ENCODE measurements at places on chromosomes 1 and 21.

DNA sequence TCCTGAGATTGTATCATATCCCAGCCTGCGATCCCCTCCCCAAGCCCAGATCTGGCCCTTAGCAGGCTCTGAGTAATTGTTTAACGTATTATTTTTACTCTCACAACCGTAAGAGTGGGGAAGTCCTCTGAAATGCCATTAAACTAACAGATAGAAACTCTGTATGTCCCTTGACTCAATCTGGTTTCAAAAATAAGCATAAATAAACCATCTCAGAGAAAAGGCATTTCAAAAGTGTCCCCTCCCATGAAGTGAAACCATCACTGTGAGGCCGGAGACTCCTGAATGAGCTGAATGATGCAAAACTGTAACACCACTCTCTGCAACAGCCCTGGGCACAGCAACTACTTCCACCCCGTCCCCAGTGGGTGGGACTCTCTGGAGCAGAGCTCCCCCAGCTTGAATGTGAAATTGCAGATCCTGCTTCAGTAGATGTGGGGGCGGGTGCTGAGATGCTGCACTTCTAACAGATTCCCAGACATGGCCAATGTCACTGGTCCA, 104.1 kb downstream of the SYF2 start:
- no peak for DNase-seq

DNA sequence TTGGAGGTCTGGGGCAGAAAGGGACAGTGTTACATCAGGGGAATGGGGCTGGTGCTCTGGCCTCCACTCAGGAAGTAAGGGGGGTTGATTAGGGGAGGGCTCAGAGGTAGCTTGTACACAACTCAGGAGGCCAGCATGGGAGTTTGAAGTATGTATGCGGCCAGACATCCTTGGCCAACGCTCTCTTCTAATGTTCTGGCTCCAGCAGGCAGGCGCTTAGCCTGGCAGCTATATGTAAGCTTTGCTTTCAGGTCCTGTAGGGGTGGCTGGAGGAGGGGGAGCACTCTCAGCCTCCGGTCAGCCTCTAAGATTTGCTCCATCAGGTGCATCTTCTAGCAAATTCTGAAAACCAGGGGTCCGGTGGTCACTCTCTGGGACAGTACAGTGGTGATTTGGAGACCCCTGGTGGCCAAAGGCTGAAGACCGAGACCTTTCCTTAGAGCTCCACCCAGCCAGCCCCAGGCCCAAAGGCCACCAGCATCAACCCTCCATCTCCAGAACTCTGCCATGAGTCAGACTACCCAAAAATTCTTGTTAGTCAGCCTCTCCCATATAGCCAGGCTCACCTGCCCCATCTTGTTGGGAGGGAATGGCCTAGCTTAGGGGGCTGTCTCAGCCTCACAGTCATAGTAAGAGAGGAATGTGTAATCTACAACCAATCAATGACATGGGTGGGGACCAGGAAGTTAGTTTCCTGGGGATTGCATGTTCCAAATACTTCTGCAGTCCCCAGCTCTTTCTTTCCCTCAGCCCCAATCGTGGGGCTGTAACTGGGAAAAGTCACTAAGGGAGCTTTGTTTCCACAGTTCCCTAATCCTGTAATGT, 9.7 kb upstream of the COL8A2 start:
- DNase-seq: no peak

GRCh38 chr1:41830726-41831125, 88.0 kb downstream of the HIVEP3 start:
- DNase-seq: no peak

- no peak for DNase-seq
Measured at GRCh38 chr1:147245586-147246021, 3.1 kb downstream of the CHD1L start.

DNA sequence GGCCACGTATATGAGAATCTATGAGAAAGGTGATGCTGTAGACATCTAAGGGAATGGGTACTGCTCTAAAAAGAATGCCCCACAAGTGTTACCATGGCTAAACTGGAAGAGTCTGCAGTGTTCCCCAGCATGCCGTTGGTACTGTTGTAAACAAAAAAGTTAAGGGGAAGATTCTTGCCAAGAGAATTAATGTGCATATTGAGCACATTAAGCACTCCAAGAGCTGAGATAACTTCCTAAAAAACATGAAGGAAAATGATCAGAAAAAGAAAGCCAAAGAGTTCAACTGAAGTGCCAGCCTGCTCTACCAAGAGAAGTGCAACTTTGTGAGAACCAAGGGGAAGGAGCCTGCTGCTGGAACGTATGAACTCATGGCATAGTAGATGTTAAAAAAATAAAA, 40.8 kb downstream of the PLPP3 start:
- no peak for DNase-seq

- no peak for DNase-seq
Measured at GRCh38 chr1:204191456-204191855, 4.8 kb downstream of the KISS1 start.

GRCh38 chr1:180652792-180653191, 21.0 kb downstream of the XPR1 start:
- no peak for DNase-seq

DNA sequence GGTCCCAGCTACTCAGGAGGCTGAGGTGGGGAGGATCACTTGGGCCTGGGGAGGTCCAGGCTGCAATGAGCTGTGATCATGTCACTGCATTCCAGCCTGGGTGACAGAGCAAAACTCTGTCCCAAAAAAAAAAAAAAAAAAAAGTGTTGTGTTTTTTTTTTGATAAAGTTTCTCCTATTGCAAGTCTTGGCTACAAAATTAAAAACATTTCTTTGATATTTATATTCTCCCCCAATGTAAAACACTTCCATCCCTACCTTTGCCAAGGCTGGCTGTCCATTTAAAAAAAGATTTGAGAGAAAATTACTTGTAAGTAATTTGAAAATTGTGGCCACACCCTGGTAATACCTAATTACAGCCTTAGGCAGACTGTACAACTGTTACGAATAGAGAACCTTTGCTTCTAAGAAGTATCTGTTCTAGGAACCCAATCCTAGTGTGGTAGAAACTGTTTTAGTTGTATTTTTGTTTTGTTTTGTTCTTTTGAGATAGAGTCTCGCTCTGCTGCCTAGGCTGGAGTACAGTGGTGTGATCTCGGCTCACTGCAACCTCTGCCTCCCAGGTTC, 11.2 kb downstream of the ZNF436 start:
- DNase-seq: no peak

DNA sequence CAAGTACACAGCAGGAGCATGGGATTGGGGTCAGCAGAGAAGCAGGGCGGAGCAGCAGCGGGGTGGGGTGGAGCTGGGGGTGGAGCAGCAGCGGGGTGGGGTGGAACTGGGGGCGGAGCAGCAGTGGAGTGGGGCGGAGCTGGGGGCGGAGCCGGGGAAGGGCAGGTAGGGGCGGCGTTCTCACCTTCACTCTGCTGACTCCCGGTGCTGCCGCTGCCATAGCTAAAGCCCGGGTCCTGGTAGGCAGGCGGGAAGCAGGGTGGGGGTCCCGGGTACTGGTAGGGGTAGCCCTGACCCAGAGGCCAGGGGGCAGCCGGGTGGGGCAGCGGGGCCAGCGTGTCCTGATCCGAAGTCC, 6.7 kb downstream of the TAS1R3 start:
- DNase-seq: peak; percentile 44

DNA sequence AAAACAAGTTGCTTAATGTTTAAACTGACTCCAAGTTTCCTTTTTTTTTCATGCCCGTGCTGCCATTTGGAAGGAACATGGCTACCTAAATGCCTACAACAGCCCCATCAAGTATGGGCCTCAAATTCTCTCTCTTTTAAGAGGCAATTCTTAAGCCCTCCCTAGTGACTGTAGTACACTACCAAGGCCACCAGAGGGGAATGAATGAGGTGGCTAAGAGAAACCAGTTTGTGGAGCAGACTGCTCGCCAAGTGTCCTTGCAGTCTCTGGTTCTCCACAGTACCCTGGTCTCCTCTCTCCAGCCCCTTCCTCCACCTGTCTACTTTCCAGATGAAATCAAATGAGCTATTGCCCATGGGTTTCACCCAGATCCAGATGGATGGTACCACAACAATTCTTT, 1809.6 kb downstream of the BRINP3 start:
- DNase-seq: no peak

GRCh38 chr1:51203121-51203873, 32.8 kb upstream of the RNF11 start:
- DNase-seq: no peak

DNA sequence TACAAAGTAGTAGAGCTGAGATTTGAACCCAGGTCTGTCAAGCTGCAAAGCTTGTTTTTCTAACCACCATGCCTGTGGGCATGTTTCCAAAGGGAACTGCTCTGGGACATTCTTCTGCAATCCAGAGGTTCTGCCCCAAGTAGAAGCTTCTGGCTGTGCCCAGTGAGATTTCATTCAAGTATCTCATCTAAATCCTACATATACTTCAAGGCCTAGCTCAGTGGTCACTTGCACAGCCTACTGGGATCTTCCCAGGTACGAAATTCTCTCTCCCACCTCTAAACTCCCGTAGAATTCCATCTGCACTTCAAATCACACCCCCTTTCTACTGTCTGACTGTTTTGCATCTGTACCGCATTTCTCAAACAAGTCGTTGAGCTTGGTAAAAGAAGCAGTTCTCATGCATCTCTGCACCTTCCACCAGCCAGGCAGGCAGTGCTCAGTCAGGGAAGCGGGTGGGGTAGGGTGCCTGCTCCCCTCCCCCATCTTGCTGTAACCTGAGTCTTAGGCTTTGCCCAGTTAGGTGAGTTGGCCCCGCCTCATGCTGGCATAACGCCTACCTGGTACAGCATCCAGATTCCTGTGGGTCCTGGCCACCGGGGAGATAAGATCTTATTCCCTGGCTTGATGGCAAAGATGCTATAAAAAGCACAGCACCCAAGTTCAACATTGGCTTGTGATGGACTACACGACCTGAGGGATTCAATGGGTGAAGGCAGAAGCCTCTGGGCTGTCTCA, 13.5 kb downstream of the SLC9A1 start:
- DNase-seq: no peak

DNA sequence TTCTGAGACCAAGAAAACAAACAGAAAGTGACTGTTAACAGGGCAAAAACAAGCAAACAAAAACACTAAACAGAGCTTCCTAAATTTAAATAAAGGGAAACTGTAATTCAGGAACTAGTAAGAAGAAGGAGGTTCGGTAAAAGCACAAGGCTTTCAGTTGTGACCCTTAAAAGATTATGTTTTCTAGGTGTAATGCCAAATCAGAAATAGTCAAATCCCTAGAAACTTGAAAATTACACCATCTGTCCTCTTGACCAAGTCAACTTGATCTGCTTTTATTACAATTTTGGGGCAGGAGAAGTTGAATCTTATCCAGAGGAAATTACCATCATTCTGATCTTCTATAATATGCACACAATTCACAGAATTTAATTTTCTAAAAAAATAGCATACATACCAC, 754.0 kb upstream of the ADGRL4 start:
- DNase-seq: no peak

DNA sequence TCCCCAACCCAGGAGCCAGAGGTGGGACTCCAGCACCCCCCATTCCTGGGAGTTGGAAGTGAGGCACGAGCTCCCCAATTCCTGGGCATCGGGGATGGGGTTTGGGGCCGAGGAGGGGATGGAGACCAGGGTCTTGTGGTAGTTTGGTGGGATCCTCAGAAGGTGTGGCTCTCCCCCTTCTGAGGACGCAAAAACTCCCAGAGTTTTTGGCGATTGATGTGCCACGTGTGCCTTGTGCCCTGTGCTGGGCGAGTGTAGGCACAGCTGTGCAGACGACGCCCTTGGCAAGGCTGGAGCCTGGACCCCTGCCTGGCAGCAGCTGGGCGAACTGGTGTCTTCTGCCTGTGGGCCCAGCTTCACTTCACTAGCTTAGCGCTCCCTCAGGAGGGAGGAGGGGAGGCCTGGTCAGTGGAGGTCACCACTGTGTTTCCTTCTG, 2.6 kb downstream of the GUK1 start:
- DNase-seq: no peak

DNA sequence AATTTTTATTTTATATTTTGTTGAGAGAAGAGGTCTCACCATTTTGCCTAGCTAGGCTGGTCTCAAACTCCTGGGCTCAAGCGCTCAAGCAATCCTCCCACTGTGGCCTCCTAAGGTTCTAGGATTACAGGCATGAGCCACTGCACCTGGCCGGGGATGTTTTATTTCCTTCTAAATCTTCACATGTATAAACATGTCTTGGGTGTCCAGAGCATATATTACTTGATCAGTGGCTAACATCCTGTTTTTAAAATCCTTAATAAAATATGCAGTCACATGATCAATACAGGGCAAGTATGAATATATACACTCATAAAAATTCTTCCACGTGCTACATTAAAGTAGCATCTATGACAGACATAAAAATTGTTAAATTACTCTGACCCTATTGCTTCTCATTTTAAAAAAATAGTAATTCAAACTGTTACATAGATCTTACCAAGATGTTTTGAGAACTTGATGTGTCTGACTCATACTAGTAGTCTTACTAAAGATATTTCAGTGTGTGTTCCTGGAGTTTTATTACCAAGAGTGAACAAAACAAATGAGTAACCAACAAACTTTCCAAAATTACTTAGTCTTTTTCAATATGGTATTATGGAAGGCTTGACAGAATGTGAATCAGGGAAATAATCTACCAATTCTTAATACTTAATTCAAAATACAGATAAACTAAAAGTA, 222.5 kb downstream of the SLC45A1 start:
- no peak for DNase-seq

- no peak for DNase-seq
Measured at GRCh38 chr21:25362375-25363267, 244.7 kb downstream of the MRPL39 start.

GRCh38 chr21:32907521-32907920, 118.2 kb upstream of the OLIG2 start:
- DNase-seq: no peak

DNA sequence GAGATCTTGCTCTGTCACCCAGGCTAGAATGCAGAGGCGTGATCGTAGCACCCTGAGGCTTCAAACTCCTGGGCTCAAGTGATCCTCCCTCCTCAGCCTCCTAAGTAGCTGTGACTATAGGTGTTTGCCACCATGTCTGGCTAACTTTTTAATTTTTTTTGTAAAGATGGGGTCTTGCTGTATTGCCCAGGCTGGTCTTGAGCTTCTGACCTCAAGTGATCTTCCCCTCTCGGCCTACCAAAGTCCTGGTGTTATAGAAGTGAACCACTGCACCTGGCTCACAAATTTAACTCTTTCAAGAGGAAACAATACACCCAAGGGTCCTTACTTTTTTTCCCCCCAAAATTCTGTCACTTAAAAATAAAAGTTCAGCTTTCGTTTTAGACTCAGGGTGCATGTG, 62.3 kb downstream of the GALNT2 start:
- DNase-seq: no peak

DNA sequence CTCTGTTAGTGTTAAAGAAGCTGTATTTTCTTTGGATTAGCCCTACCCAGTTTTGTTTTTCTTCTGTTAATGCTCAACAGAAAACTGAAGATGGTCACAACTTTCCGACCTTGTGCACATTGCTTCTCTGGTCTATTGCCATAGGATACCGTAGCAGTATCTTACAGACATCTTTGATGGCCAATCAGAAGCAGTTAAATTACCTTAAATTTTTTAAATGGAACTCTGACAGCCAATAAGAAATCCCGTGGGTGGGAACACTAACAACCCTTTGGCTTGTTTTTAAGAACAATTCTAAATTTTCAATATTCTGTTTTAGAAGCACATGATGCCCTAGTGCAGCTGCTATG, 17.2 kb downstream of the NFYC start:
- DNase-seq: no peak

All from stimulated activated CD4-positive, alpha-beta T cell treated with anti-CD3 and anti-CD28 coated beads, Interleukin-12 subunit alpha, Interleukin-12 subunit beta, amount 100 ng/mL, for 48 hours (primary cell).